Left forelimb (tissue), 1 donor: ENCODE measurements at places on chromosomes 4 and X.

DNA sequence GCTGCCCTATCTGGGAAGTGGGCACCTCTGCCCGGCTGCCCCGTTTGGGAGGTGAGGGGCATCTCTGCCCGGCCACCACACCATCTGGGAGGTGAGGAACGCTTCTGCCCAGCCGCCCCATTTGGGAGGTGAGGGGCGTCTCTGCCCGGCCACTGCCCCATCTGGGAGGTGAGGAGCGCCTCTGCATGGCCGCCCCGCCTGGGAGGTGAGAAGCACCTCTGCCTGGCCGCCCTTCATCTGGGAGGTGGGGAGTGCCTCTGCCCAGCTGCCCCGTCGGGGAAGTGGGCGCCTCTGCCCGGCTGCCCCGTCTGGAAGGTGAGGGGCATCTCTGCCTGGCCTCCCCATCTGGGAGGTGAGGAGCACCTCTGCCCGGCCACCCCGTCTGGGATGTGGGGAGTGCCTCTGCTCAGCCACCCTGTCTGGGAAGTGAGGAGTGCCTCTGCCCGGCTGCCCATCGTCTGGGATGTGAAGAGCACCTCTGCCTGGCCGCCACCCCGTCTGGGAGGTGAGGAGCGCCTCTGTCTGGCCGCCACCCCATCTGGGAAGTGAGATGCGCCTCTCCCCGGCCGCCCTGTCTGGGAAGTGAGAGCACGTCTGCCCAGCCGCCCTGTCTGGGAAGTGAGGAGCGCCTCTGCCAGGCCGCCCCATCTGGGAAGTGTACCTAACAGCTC, 9.8 kb downstream of the PABPC1L2A start:
- no peak for DNase-seq

DNA sequence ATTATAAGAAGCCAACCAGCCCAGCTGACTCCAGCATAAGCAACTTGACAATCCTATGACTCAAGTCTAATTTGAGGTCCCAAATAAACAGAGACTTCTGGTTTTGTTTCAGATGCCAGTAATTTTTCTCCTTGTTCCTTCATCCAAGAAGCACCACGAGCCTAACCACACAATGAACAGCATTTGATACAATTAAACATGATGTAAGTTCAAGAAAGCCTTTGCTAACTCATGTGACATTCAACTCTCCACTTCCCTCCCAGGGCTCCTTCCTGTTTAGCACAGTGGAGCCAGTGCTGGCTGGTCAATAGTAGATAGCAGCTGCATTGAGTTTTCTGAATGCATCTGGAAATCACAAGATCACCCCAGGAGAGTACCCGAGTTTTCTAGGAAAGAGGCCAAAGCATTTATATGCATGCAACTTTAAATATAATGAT, 206.3 kb downstream of the ARHGAP24 start:
- no peak for DNase-seq

DNA sequence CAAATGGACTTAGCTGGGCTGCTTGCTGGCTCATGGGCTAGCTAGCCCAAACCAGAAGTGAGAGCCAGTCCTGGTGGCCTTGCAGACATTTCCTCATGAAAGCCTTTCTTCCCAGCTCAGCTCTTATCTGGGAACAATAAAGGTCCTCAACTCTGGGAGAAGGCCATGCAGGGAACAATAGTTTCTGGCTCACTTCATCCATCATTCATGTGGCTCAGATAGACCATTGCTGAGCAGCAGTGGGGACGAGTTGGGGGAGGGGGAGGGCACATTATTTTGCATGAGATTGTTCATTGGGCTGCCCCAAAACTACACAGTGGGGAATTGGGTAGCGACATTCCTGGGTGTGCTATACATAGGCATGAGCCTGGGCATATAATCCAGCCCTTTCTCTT, 47.6 kb downstream of the NHSL2 start:
- DNase-seq, result no peak

- no peak for DNase-seq
These were observed 19.4 kb upstream of the SERTM2 start for GRCh38 chrX:111492085-111492484.

GRCh38 chr4:78288327-78288726, 231.2 kb downstream of the FRAS1 start:
- DNase-seq, result no peak

DNA sequence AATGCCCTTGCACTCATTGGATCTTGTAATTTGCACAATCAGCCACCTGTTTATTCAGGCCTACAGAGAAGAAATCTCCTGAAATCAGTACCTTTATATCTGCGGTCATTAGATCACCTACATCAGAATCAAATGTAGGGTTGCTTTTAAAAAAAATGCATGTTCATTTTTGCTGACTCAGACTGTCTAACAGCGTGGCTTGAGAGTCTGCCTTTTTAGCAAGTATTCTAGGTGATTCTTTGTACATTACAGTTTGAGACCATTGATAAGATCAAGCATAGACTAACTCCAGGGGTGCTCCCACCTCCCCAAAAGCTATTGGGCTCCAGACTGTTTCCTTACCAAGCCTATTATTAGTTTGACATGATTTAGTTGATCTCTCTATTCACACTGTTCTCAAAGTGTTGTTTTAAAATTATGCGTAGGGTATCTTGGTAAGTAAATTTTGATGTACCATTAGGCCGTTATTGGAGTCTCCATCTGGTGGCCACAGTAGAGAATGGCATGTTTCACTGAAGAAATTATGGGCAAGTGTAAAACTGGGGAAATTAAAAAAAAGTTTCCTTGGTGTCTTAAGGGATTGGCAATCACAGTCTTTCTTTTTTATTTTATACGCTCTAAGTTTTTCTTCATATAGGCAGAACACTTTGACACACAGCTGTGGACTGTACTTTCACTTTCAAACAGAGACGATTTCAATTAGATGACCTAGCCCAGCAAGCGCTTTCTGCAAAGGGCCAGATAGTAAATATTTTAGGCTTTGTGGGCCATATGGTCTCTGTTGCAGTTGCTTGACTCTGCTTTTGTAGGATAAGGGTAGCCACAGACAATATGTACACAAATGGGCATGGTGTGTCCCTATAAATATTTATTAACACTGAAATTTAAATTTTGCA, 33.7 kb upstream of the MSL3 start:
- no peak for DNase-seq

DNA sequence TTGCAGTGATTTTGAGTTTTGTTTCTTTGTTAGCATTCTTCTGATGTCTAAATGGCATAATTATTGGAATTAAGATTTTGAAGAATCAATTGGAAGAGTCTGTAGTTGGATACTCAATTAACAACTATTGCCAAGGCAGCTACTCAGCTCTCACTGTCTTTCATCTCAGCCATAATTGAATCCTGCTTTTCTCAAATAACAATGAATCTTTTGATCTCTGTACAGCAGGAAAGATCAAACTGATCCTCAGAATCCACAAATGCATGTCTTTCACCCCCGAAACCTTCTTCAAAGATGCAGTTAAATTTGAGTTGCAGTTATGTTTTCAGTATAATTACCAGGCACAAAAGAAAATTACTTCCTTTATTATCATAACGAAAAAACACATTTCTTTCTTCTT, 86.2 kb downstream of the MAD2L1 start:
- no peak for DNase-seq

- DNase-seq, result no peak
These were observed 4.7 kb downstream of the SLIT2 start for GRCh38 chr4:20256381-20256881.

DNA sequence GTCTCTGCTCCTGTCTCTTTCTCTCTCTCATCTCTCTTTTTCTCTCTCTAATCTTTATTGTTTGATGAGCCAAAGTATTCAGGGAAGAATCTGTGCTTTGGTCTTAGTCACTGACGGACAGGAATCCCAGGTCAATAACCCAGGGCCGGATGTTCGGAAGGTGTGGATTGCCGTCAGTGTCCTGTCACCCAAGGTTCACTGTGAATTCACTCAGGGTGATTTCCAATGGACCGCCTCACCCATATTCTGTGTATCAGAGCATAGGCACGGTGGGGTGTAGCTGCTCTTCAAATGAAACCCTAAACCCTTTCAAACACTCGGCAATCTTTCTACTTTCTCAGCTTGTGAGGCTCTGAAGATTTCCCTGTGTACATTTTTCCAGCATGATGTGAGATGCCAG, 144.6 kb upstream of the GPC4 start:
- no peak for DNase-seq

- DNase-seq, result no peak
These were observed 19.8 kb downstream of the CPE start for GRCh38 chr4:165398570-165398969.

DNA sequence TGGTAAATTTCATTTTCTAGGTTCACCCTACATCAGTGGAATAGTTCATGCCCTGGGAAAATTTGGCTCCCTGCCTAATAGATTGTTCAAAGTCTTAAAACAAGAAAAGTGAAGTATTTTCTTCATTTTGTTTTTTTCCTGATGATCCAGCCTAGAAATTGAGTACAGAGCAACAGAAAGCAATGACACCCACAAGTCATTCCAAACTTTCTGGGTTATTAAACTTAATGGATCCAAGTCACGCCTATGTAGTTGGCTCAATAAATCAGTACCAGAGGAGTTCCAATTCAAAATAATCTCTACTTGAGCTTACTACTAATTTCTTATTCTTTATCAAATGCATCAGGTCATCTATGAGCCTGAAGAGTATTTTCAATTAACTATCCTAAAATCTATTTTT, 937.6 kb upstream of the SLIT2 start:
- no peak for DNase-seq

DNA sequence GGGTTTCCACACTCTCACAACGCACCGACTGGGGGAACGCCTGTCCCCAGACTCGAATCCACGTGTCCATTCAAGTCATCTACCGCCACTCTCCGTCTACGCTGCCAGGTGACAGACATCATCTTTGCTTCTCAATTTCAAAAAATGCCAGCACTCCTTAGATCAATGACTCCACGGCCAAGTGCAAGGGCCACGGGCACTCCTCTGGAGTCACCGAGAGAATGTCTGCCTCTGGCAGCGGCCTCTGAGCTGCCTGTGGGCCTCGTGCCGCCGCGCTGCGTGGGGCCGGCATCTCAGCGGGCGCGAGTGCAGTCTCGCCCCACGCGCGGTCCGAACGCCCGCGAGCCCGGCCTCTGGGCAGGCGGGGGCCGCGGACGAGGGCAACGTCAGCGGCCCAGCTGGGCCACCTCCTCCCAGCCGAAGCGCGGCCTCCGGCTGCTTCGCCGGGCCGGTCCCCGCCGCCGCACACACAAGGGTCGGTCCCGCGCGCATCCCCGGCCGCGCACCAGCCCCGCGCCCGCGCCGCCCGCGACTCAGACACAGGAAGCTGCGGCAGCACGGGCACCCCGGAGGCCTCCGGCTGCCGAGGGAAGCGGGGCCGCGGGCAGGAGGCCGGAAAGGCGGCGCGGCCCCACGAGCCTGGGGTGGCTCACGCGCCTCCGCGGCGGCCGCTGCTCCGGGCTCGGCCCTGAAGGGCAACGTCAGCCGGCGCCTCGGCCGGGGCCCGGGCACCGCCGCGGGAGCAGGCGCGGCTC, 450 bp downstream of the ACSL1 start:
- DNase-seq, result no peak

- no peak for DNase-seq
These were observed 7.9 kb upstream of the CPLX1 start for GRCh38 chr4:833731-834367.

DNA sequence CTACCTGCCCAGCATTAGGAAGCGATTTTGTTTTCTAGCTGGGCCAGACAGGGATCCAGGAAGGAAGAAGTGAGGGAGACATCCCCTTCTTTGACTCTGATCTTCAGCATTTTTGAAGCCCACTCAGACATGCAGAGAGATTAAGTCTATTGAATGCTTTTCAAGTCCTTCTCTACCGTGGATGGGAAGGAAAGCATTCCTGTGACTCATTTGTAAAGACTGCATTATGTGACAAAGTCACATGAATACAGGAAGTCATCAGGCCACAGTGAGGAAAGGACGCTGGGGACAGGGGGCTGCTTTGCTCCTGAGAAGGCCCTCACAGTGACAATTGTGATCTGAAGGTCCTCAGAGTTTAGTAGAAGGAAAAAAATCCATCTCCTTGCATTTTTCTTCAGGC, 67.4 kb upstream of the GBA3 start:
- no peak for DNase-seq

DNA sequence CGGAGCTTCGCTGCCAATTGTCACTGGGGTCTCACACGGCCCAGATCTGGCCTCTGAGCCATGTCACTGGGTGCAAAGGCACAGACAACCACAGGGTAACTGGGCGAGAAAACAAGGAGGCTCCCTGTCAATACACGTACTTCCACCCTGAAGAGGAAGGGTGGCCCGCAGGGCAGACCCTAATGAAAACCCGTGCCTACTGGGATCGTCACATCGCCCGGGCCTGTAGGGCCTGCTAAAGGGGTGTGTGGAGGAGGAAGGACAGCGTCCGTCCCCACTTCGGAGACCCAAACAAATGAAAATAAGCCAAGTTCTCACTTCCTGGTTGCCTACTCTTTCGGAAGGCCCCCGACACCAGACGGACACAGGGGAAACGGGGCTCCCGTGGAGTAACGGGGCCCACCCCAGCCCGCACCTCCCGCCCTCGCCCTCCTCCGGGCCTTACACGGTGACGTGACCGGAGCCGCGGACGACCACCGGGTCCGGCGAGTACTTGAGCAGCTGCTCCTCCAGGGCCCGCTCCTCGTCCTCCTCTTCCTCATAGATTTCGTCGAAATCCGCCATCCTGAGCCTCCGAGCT, 578 bp downstream of the CHIC2 start:
- peak; percentile 75 for DNase-seq

- DNase-seq, result no peak
These were observed 392.6 kb upstream of the EPHA5 start for GRCh38 chr4:66062921-66063320.

DNA sequence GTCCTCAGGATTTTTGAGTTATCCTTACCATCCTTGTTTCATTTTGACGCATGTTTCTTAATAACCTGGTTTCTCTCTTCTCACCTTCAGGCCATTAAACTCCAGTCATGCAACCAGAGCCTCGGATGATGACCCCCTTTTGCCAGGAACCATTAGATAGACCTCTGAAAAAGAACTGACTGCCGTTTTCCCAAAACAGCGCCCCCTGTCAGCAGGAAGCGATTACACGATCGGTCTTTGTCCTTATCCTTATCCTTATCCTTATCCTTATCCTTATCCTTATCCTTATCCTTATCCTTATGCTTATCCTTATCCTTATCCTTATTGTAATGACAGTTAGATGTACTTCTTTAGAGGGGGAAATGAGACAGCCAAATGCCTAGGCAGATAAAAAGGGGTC, 148.4 kb upstream of the ITM2A start:
- no peak for DNase-seq

DNA sequence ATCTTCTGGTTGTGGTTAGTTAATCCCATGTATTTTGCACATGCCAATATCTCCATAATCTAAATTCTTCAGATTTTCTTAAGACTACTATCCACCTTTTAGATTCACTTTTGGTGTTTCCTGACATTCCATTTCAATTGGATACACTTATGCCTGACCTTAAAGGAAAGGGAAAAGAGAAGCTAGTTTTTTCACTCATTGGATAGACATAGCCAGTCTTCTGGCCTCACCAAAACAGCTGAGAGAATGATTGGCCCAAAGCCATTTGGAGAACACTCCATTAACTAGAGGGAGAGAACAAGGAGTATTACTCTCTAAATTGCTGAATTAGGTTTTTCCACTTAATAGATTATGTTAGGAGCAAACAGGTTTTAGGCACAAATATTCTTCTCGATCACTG, 4.0 kb downstream of the PRPS1 start:
- DNase-seq, result no peak

- DNase-seq, result no peak
These were observed 76.9 kb upstream of the SCOC start for GRCh38 chr4:140296335-140297220.
